ENCODE measurements at places on chromosomes 13 and 19.

GRCh38 chr19:49812452-49812996 lies 568 bp downstream of the FUZ start:
- DNase-seq: no peak

GRCh38 chr13:45194081-45194939 lies 6.5 kb downstream of the KCTD4 start:
- DNase-seq: no peak

DNA sequence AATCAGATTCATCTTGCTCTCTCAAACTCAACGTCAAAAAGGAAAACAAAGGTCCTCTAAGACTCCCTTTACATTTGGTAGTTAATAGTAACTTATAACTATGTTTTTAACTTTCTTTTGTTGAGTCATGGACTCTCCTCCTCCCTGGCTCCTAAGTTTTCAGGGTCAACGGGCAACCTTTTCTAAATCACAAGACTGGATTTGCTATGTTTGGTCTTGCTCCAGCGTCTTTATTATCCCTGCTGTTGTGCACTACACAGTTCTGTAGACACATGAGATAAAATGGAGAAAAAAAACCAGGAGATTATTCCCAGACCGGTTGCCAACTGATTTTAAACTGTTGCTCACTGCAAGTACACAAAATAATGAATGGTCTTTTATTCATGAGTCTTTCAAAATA lies 1.9 kb upstream of the ITM2B start:
- no peak for DNase-seq

DNA sequence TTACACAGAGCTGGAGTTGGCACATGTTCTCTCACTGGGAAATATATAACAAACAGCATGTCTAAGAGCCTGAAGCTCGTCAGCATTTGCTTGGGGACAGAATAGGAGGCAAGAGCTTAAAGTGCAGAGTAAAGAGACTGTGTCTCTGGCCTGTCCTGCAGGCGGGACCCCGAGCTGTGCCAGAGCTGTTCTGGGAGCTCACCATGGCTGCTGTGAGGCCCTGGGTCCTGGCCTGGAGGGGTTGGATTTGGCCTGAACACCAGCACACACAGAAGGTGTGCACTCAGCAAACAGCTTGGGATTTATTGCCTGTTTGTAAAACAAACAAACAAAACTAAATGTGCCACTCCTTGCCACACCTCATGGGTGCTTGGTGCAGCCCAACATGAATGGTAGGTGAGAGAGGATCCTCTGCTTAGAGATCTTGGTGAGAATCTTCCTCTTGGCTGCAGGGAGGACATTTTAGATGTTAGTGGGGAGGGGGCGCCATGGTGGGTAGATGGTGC lies 60.9 kb downstream of the ERICH6B start:
- DNase-seq: no peak

GRCh38 chr19:58181902-58182576 lies 822 bp upstream of the ZNF274 start:
- no peak for DNase-seq

GRCh38 chr19:12965812-12966135 lies 3.6 kb upstream of the DAND5 start:
- no peak for DNase-seq

- no peak for DNase-seq
Observed at GRCh38 chr19:42284066-42284501, 15.0 kb downstream of the CIC start.

GRCh38 chr19:49343123-49343522 lies 7.9 kb downstream of the CD37 start:
- no peak for DNase-seq

GRCh38 chr19:4534836-4535658 lies at the start of gene PLIN5:
PLIN5 (minus strand) TSS chr19:4535224; CDS start chr19:4534074, 1,150 bp downstream.
- DNase-seq: no peak

DNA sequence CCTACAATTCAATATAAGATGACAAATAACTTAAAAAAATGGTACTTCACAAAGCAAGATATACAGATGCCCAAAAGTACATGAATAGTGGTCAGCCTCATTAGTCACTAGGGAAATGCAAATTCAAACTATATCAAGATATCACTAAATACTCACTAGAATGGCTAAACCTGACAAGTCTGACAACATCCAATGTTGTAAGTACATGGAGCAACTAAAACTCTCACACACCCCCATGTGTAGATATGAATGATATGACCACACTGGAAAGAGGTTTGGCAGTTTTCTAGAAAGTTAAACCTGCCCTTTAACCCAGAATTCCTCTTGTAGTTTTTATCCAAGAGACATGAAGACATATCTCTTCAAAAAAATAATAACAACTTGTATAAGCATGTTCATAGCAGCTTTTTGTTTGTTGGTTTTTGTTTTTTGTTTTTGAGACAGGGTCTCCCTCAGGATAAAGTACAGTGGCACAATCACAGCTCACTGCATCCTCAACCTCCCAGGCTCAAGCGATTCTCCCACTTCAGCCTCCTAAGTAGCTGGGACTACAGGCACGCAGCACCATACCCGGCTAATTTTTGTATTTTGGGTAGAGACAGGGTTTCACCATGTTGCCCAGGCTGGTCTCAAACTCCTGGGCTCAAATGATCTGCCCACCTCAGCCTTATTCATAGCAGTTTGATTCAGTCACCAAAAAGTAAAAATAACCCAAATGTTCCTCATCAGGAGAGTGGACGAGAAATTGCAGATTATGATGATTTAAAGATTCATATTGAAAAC lies 55.1 kb downstream of the RFX2 start:
- DNase-seq: no peak

DNA sequence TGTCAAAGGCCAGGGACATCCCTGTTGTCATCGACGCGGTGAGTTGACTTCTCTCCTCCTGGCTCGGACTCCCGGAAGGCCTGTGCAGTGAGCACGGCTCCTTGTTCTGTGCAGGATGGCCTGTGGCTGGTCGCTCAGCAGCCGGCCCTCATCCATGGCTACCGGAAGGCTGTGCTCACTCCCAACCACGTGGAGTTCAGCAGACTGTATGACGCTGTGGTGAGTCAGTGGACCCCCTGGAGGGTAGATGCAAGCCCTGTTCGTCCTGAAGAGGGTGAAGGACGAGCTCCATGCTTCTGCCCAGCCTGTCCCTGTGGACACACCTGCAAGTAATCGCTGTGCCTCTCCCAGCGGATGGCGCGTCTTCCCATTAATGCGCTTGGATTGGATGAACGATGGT lies 19.2 kb downstream of the NAXD start:
- DNase-seq: no peak

GRCh38 chr13:52931539-52932431 lies 83.3 kb upstream of the PCDH8 start:
- DNase-seq: no peak

GRCh38 chr13:106212386-106213010 lies 323.0 kb downstream of the EFNB2 start:
- no peak for DNase-seq

DNA sequence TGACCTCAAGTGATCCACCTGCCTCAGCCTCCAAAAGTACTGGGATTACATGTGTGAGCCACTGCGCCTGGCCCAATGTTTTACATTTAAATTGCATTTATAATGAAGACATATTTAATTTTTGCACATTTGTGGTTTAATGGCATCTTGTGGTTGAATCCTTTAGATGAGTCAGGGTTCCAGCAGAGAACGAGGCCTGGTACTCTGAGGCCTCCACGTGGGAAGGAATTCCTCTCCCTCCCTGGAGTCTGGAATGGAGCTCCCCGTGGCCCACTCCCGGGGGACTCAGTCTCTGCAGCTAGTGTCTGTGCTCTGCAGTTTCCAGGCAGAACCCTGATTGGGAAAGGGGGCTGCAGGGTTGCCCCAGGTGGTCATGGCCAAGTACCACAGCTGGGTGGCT lies 24.2 kb downstream of the ZFR2 start:
- no peak for DNase-seq

DNA sequence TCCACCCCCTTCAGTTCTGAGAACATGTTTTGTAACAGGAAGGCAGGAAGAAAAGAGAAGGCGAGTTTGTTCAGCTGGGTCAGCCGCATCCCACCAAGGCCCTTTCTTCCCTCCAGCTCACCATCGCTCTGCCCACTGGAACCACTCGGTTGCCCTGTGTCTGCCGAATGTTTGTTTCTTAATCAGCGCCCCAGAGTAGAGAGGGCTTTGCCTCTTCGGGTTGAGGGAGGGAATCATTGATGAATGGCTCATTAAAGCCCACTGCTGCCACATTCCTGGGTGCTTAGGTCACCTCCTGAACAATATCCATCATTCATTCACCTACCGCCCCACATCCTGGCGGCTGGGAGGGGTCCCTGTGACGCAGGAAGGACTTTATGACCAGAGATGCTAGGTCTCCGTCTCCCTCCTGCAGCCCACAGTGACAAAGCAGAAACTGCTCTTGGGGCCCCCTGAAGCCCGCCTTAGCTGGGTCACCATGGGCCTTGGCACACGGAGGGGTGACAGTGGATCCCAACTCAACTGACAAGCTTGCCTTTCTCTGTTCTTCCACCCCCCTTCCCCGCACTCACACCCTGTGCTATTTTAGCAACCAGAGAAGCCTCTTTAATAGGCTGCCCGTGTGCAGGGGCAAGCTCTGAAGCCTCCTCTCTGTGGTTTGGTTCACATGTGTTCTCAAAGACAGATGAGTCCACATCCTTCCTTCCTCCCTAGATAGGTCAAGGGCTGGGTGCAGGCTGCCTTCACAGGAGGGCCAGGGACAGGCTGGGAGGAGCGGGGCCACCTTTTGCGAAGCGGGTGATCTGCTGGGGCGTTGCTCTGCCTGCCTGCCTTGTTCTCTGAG lies 46.2 kb downstream of the ACTN4 start:
- DNase-seq: peak; percentile 73

- DNase-seq: no peak
Observed at GRCh38 chr13:41463838-41464602, 6.7 kb downstream of the RGCC start.
